ENCODE measurements at places on chromosomes 4 and X.
A peak's percentile ranks its signal among the peaks of the same experiment; 100 is the strongest.

DNA sequence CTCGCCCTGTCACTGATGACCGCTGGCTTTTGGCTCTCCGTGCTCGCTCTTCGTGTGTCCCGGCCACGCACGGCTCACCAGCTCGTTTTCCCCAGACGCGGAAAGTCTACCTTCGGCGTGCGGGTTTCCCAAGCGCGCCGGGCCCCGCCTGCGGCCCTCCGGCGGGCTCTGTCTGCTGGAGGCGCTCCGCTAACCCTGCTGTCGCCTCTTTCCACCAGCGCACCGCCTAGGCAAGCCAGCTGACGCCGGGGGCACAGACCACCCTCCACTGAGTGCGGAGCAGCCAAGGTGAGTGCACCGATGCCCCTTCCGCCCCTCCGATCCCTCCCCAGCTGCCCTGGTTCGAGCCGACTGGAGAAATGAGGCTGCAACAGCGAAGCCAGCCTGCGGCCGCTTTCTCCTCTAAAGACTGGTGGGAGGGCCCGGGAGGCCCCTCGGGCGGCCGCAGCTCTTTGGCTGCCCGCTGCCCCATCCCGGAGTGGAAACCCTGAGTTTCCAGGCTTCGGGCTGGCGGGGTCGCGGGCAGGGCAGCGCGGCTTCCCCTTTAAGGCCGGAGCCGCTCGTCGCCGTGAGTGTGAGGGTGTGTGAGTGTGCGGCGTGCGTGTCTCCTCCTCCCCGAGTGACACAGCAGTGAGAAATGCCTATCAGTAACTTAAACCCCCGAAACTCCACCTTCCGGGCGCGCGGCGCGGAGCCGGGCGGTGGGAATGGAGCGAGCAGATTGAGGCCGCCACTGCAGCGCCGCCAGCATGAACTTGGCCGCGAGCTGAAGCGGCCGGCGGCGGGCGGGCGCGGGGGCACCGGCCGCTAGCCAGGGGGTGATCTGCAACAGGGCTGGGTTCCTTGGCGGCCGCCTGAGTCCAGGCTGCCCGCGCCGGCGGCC is at the start of gene MAMLD1:
TSS of gene MAMLD1 (plus strand) at position 719 of the 883 bp plus-strand sequence. CDS start 82,200 bp downstream, outside the sequence.
- peak; percentile 63 for DNase-seq

DNA sequence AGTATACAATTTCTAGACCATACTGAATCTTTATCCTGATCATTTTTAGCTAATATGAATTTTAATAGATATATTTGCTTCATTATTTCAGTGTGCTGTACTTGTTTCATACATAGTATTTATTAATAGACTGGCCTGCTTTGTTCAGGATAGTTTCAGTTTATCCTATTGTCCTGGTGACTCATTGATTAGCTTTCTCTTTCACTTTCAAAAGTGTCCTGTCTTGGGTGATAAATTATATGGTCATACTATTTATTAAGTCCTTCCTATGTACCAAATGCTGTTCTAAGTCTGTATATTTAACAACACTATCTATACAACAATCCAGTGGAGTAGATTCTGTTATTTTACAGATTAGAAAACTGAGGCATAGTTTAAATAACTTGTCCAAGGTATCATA is 153.8 kb upstream of the RAPGEF2 start:
- no peak for DNase-seq

GRCh38 chr4:42627885-42628646 is 28.8 kb downstream of the ATP8A1 start:
- DNase-seq, result no peak

GRCh38 chrX:10168226-10168625 is 11.5 kb downstream of the CLCN4 start:
- no peak for DNase-seq

DNA sequence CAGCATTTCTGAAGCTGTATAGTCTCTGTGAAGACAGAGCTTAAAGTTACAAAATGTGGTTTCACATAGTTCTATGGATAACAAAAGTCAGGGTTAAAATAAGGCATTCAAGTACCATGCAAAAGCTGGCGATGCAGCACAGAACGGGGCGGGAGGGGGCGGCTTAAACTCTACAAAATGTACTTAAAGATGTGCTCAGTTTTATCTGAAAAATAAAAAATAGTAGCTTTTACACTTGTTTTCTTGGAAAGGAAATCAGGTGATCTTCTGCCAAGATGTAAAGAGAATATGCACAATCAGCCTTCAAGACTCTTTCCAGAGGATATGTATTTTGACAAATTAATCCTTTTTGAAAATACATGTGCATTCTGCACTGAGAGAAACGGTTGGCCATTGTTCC is 301.7 kb upstream of the EMCN start:
- DNase-seq, result no peak

Measured in natural killer cell treated with Interleukin-12 subunit alpha and Interleukin-12 subunit beta and Interleukin-15 and Interleukin-18, amount 100 ng/mL, for 72 hours (primary cell).